ENCODE measurements at places on chromosomes 16 and 17.

GRCh38 chr16:51154271-51155171, 3.5 kb upstream of the SALL1 start:
- no peak for DNase-seq

GRCh38 chr16:12704492-12705111, 99.1 kb downstream of the CPPED1 start:
- no peak for DNase-seq

GRCh38 chr17:29378500-29378899, 11.7 kb upstream of the TAOK1 start:
- DNase-seq: no peak

- DNase-seq: no peak
Measured at GRCh38 chr16:57645691-57646387, 17.4 kb downstream of the ADGRG1 start.

DNA sequence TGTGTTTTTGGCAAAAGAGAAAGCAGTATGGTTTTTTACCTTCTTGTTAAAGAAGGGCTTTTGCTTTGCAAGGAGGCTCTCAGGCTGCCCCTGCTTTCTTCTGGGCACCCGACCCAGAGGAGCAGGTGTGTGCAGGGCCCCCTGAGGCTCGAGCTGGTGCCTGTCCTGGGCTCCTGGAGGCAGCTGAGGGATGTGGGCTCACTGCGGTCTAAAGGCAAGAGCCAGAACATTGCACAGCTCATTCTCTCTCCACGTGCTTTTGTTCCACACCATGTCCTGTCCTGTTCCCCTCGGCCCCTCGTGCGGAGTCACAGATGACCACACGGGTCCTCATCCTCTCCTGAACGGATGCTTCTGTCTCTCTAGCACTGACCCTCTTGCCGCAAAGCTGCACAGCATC, 36.7 kb upstream of the CAPN15 start:
- DNase-seq: no peak

DNA sequence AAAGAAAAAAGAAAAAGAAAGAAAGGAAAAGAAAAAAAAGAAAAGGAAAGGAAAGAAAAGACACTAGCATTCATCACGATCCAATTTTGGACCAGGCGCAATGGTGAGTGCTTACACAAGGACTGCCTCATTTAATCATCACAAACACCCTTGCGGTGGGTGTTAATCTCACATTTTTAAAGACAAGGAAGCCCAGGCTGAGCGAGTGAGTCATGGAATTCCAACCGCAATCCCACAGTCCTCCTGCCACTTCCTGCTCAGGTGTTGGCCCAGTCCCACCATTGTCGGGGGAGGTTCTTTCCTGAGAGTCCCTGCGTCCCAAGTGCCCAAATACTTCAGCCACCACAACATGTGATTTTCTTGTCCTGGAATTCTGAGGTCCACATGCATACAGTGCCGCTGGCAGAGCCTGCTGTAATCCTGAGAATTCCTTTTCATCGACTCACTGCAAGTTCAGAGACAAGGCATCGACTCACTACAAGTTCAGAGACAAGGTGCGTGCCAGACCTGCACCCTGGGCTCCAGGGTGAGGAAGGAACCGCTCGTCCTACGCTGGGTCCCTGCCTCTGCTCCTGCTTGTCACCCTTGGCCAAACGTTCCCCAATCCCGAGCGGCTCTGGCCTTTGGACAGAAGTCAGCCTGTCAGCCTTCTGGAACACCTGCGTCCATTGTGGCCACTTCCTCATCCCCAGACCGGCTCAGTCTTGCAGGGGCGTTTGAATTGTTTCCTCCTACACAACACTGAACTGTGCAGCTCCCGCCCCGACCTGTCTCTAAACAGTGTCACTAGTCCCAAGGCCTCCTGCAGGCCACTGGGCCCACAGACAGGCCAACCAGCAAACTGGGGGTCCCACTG, 5.8 kb downstream of the ZG16B start:
- peak; percentile 95 for DNase-seq

DNA sequence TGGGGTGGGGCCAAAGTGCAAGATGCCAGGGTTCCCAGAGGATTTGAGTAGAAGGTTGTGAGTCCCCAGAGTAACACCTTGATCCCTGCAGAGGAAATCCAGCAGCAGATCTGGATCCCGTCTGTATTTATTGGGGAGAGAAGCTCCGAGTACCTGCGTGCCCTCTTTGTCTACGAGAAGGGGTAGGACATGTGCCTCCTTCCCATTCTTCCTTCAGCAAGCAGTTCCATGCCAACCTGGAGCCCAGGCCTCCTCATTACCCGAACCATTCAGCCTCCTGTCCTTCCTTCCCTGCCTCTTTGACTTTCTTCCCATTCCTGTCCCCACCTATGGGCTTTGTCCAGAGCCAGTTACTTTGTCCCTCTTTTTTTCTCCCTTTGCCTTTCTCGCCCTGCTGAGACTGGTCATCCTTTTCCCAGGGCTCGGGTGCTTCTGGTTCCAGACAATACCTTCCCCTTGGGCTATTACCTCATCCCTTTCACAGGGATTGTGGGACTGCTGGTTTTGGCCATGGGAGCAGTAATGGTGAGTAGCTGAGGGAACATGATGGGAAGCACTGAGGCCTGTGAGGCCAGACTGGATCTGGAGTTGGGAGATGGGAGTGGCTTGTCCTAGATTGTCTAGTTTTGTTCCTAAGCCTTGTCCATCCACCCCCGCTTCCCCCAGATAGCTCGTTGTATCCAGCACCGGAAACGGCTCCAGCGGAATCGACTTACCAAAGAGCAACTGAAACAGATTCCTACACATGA, 2.9 kb downstream of the RNF167 start:
- DNase-seq: no peak

- no peak for DNase-seq
Measured at GRCh38 chr17:57197466-57198071, 58.8 kb upstream of the MSI2 start.

DNA sequence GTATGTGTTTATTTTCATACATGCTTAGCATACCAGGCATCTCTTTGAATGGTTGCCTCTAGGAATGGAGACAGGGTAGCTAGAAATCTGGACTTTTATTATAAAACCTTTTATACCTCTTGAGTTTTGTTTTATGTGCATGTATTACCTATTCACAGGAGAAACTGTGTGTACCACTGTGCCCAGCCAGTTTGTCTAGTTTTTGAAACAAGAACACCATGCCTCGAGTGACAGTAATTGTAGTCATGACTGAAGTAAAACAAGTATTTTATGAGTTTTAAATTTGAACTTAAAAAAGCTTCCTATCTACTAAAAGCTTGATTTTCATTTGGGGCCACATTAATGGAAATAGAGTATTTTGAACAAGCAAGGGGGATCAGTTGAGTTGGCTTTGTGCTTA, 57.4 kb downstream of the SNTB2 start:
- DNase-seq: no peak

GRCh38 chr16:85206472-85207356, 94.4 kb upstream of the CIBAR2 start:
- DNase-seq: no peak
